ENCODE measurements at places on chromosomes 1 and 21.

DNA sequence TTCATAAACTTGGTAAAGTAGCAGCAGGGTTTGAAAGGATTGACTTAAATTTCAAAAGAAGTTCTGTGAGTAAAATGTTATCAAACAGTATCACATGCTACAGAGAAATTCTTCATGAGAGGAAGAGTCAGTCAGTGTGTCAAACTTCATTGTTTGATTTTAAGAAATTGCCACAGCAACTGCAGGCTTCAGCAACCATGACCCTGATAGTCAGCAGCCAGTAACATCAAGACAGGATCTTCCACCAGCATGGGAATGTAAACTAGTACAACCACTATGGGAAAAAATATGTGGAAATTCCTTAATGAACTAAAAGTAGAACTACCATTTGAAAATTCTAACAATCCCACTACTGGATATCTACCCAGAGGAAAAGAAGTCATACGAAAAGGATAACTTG lies 11.5 kb downstream of the MAEL start:
- no peak for DNase-seq

GRCh38 chr1:109134423-109134822 lies 20.5 kb downstream of the ELAPOR1 start:
- no peak for DNase-seq

- DNase-seq = peak; percentile 63
Measured at GRCh38 chr1:91684481-91685196, 184.0 kb downstream of the CDC7 start.

- DNase-seq = no peak
Measured at GRCh38 chr21:39860600-39860999, 6.6 kb upstream of the PCP4 start.

DNA sequence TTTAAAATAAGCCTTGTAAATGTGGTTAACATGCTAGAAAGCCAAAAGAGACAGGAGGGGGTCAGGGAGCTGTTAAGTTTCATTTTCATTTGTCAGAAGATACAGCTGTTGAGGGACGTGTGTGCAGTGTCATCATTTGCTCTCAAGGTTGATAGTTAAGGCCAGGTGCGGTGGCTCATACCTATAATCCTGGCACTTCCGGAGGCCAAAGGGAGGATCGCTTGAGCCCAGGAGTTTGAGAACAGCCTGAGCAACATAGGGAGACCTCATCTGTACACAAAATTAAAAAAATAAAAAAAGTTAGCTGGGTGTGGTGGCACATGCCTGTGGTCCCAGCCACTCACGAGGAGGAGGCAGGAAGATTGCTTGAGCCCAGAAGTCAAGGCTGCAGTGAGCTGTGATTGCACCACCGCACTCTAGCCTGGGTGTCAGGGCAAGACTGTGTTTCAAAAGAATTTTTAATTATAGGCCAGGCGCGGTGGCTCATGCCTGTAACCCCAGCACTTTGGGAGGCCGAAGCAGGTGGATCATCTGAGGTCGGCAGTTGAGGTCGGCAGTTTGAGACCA lies 22.7 kb downstream of the ZBTB8OS start:
- no peak for DNase-seq

Data from fibroblast of skin of right biceps (primary cell).